ENCODE measurements at places on chromosomes 3 and 15. TPM values are rescaled to one million over a fixed set of nuclear protein-coding genes. Genes with fewer than 3 reads are reported as not detected.

The PTX3 gene
- total RNA-seq: 12.5 TPM

The CHST14 gene
- total RNA-seq: 18.5 TPM

- DNase-seq: no peak
Measured at GRCh38 chr15:74742422-74742821, 6.2 kb upstream of the CYP1A2 start.

DNA sequence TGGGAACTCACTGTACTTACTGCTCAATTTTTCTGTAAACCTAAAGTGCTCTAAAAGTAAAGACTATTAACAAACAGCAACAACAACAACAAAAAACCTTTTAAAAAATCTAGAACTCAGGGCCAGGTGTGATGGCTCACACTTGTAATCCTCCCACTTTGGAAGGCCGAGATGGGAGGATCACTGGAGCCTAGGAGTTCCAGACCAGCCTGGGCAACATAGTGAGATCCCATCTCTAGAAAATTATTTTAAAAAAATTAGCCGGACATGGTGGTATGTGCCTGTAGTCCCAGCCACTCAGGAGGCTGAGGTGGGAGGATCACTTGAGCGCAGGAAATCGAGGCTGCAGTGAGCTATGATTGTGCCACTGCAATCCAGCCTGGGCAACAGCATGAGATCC, 161.8 kb downstream of the NUP210 start:
- no peak for DNase-seq

The OR5AC2 gene
- not detected for total RNA-seq

DNA sequence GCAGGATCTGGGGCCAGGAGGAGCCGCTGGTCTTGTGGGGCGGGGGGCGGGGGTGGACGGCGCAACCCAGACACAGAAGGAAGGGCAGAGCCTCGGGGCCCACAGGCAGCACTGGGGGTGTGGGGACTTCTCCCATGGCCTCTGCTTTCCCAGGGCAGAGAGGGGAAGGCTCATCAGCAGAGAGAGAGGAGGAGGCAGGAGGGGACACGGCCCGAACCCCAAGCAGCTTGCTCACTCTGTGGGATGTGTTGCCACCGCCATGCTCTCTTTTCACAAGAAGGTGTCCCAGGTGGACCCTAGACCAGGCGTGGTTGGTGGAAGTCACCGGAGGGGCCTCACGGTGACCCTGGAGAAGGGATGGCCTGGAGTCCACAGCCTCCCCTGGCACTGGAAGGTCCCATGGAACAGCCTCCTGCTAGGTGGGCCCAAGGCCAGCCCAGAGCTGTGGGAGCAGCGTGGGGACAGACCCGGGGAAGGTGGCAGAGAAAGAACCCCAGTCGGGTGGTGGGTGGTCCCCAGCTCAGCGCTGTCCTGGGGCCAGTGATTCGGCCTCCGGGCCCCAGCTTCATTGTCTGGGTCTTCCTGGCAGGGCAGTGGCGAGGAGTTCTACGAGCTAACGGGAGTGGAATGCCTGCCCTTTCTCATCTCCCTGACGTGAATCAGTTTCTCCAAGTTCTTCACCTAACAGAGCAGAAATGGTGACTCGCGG, 46.8 kb upstream of the PCSK6 start:
- no peak for DNase-seq

The AGBL1 gene
- not detected for total RNA-seq

DNA sequence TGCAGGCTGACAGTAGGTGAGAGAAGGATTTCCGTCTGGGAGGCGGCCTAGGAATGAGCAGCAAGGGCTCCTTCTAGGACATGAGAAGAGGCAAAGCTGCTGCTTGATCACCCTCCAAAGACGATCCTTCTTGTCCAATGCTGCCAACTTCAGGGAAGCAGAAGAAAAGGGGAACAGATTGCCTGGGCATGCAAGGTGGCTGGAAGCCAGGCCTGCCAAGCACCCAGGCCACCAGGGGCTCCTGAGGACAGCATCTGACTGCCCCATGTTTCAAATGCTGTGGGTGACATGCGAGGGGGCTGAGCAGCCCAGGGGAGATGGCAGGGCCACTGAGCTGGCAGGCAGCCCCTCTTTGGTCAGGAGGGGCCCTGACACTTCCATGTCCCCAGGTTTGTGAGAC, 3.3 kb upstream of the GRIP2 start:
- DNase-seq: no peak

The CYP8B1 gene
- total RNA-seq: 0.55 TPM

DNA sequence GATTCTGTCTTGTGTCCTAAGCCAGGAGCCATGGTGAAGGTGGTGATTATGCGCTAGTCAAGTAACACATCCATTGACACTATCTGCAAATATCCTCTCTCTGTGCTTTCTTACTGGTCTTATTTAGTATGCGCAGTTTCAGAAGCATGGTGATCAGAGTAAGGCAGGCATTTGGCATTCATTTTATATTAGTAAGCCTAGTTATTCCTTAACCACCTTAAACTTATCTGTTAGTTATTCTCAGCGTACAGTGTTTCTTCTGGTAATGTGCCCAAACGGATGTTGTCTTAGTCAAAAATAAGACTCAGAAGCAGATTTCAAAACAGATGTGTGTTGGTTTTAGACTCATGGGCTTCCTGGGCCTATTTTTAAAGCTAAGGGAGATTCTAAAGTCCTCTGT, 329.2 kb downstream of the GRM7 start:
- DNase-seq: peak; percentile 99

DNA sequence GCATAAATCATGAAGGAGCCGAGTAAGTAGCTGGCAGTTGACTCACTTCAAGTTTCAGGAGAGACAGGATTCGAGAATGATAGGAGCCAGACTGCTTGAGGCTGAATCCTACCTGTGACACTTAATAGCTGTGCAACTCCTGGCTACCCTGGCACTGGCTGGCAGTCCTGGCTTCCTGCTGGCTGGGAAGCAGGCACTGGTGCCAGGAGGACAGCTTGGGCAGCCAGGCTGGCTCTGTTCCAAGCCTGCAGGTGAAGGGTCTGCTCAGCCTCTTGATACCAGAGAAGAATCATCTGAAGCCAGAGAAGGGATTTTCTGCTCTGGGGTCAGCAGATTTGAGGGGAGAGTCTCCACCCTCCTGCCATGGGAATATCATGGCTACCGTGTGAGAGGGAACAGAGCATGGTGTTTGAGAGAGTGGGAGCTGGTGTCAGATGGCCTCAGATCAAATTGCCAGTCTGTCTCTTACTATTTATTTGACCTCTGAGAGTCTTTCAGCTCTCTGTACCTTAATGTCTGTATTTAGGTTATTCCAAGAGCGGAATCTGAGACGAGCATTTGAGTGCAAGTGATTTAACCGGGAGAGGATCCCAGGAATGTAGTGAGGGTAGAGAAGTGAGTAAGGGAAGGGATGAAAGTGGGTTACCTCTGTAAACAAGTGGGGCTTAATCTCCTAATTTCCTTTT, 4.4 kb upstream of the XIRP1 start:
- DNase-seq: no peak

- DNase-seq: no peak
Measured at GRCh38 chr3:179853176-179853575, 183.6 kb downstream of the PEX5L start.

DNA sequence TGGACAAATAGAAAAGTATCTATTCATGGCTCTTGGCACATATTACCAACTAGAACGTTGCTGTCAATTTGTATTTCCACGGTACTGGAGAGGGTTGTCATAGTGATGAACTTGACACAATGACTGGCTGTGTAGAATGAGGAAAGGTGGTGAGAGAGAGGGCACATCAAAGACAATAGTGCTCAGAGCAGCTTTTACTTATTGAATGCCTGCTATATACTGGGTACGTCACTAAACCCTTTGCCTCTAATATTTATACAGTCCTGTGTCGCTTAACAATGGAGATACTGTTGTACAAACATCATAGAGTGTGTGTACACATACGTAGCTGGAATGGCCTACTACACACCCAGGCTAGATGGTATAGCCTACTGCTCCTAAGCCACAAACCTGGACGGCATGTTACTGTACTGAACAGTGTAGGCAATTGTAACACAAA, 8.3 kb downstream of the TMPRSS7 start:
- peak; percentile 62 for DNase-seq

- no peak for DNase-seq
Measured at GRCh38 chr3:30682434-30683155, 76.2 kb downstream of the TGFBR2 start.

The RFTN1 gene
- total RNA-seq: 43.2 TPM

GRCh38 chr15:37100966-37101215, 542 bp upstream of the MEIS2 start:
- DNase-seq: no peak

The GHSR gene
- not detected for total RNA-seq

The CLDN11 gene
- 27.5 TPM for total RNA-seq

The USP19 gene
- 39.2 TPM for total RNA-seq

DNA sequence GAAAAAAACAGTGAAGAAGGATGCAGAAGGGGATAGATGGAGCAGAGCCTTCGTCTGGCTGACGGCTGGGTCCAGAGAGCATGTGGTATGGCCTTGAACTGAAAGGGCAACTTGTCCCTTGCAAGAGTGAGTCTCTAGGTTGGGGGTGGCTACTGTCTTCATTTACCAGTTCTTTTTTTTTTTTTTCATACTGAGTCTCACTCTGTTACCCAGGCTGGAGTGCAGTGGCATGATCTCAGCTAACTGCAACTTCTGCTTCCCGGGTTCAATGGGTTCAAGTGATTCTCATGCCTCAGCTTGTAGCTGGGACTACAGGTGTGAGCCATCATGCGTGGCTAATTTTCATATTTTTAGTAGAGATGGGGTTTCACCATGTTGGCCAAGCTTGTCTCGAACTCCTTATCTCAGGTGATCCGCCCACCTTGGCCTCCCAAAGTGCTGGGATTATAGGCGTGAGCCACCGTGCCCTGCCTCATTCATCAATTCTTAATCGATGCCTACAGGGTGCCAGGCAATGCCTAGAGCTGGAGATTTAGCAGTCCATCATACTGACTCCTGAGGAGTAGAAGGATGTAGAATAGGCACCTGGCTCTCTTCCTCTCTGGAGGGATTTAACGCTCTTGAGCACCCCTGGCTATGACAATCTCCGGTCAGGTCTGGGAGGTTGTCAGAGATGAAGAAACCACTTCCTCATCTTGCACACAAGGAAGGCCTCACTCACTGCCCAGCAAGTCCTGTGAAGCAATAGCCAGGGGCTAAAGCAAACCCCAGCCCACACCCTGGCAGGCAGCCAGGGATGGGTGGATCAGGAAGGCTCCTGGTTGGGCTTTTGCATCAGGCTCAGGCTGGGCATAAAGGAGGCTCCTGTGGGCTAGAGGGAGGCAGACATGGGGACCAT, at the start of gene CAMP:
Gene CAMP, plus strand, starts transcription at position 880 of the 898 bp plus-strand sequence. Its CDS starts 17 bp downstream, at position 897.
- peak; percentile 94 for DNase-seq

DNA sequence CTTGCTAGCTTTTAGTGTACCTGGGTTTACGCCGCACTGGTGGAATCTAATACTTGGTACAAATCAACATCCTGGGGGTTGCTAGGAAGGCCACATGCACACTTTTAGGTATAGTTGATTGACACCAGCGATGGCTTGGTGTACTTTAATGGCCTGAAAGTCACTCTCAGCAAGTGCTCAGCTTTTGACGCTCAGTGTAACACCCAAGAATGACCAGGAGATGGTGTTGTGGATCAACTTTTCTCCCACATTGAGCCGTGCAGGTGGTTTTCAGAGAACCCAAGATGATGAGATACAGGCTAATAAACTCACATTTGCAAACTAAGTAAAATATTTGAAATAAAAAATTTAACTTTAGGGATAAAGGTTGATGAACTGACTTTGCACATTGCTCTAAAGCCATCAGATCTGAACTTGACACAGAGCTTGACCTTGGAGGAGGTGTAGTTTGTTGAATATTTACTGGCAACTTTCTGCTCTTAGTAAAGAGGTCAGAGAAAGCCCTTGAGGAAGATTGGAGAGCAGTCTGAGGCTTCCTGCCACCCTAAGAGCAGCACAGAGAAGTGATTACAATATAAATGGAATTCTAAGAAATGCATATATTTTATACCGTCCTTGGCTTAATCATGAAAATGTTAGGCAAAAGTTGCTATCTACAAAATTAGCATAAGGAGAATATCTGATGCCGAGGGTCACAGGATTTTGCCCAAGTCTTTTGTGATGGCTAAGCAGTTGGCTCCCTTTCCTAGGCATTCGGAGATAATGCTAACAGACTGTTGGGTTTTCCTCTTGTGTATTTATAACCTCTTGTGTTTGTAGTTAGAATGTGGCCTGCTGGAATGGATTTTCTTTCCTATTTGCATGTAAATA, 143.4 kb upstream of the RASGRP1 start:
- DNase-seq: peak; percentile 65

GRCh38 chr3:52694528-52695189, 8.8 kb downstream of the GNL3 start:
- no peak for DNase-seq

GRCh38 chr15:100718075-100718980, 115.9 kb downstream of the ASB7 start:
- peak; percentile 7 for DNase-seq

The SPATA12 gene
- total RNA-seq: 0.10 TPM

DNA sequence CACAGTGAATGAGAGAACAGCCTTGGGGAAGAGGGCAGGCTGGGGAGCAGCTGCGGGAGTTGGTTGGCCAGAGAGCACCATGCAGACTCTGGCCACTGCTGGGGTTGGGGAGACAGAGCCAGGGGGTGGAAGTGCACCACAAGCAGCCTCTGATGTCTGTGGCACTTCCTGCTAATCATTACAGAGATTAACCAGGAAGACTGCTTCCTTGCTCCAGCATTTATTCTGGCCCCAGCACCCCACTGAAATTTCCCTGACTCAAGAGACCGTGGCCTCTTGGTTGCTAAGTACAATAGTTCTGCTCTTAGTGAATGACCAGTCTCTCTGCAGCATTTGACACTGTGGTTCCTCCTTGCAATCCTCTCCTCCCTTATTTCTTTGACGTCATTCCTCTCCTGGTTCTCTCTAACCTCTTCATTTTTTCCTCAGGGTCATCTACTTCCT, 266.2 kb upstream of the ROPN1 start:
- peak; percentile 98 for DNase-seq

GRCh38 chr3:156425651-156426050, 129.3 kb downstream of the SSR3 start:
- DNase-seq: no peak

DNA sequence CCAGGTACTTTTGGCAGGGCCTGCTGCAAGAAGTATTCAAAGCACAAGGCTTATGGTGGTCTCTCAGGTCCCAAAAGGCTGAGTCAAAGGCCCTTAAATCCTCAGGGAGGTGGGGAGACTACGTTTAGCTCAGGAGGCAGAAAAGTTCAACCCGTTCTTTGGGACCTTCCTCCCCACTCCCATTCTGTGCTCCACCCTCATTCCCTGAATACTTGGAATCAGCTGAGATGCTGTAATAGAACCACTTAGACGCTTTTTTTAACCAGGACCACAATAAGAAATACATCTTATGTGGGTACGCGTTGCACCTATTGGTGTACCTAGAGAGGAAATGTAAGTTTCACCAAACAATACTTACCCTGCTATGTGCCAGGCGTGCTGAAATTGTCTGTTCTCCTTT, 58.0 kb downstream of the FAM174B start:
- DNase-seq: no peak

DNA sequence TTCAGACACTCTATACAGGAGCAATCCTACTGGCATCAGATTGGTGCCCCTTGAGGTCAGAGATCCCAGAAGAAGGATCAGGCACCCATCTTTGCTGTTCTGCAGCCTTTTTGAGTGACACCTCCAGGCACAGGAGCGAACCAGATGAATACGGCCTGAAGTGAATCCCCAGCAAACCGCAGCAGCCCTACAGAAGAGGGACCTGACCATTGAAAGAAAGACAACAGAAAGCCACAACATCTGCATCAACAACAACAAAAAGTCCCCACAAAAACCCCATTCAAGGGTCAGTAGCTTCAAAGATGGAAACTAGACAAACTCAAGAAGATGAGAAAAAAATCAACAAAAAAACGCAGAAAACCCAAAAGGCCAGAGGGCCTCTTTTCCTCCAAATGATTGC, 130.4 kb downstream of the PPM1L start:
- DNase-seq: no peak
